ENCODE measurements at places on chromosomes 5 and 9.

GRCh38 chr9:136535070-136535469 lies 10.8 kb downstream of the NOTCH1 start:
- DNase-seq = no peak

GRCh38 chr5:74167206-74167929 lies 473.2 kb downstream of the ENC1 start:
- DNase-seq = no peak

DNA sequence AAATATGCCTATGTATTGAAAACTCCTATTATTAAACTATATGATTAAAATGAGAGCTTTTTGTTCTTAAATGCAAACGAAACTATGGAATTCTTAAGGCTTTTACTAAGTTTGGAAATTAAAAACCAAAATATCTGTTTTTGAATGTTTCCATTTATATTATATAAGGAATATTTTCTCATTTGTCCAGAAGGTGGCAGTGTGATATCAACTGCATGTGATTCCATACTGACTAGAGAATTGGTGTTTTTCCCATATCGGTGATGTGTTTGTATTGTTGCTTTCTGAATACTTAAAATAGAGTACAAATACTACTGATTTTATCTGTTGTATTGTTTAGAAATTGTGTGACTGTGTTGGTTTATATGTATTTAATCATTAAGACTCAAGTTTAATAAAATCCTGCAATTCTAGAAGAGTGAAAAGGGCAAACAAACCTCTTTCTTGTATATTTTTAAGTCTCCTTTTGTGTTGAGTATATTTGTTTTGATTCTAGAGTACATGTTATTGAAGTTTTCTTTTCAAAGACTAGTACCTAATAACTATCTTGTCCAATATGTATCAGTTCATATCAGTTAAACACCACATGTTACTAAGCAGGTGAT lies 320.8 kb downstream of the CCDC171 start:
- peak; percentile 40 for DNase-seq

- peak; percentile 73 for DNase-seq
Measured at GRCh38 chr5:321230-321725, at the start of gene AHRR. Gene AHRR (plus strand): TSS chr5:321714. CDS start chr5:343903, 22,189 bp downstream.

GRCh38 chr5:68749631-68750030 lies 344.2 kb upstream of the SLC30A5 start:
- DNase-seq = no peak

Measured in mesendoderm (in vitro differentiated cells).